ENCODE measurements at places on chromosomes 3 and 15. TPM values are rescaled to one million over a fixed set of nuclear protein-coding genes. Genes with fewer than 3 reads are reported as not detected.

HDC gene
- total RNA-seq, result 0.16 TPM

RARB gene
- total RNA-seq, result 13.0 TPM

DUOXA1 gene
- 0.20 TPM for total RNA-seq

PGBD4 gene
- total RNA-seq, result 1.1 TPM

SLC22A13 gene
- total RNA-seq, result not detected

VPS18 gene
- 22.9 TPM for total RNA-seq

PLA1A gene
- 0.50 TPM for total RNA-seq

DPPA4 gene
- total RNA-seq, result not detected

CFAP100 gene
- total RNA-seq, result not detected

ERC2 gene
- total RNA-seq, result not detected
